ENCODE measurements at places on chromosomes 16 and 17.

- no peak for DNase-seq
Measured at GRCh38 chr17:41512546-41513167, 6.0 kb downstream of the KRT15 start.

DNA sequence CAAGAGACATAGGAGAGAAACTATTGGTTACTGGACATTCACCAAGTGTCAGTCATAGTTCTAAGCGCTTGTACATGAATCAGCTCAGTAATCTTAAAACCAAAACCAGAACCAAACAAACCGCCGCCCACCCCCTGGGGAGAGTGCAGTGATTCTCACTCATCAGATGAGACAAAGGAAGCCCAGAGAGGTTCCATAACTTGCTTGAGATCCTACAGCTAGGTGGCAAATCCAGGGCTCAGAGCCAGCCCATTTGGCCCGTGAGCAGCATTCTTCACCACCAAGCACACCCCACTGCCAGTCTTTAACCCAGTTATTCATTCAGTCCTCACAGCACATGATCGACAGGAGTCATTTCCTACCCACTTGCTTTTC, 37.2 kb upstream of the RGS9 start:
- DNase-seq, result peak; percentile 71

GRCh38 chr17:83012868-83013778, 66.3 kb upstream of the METRNL start:
- DNase-seq, result no peak

DNA sequence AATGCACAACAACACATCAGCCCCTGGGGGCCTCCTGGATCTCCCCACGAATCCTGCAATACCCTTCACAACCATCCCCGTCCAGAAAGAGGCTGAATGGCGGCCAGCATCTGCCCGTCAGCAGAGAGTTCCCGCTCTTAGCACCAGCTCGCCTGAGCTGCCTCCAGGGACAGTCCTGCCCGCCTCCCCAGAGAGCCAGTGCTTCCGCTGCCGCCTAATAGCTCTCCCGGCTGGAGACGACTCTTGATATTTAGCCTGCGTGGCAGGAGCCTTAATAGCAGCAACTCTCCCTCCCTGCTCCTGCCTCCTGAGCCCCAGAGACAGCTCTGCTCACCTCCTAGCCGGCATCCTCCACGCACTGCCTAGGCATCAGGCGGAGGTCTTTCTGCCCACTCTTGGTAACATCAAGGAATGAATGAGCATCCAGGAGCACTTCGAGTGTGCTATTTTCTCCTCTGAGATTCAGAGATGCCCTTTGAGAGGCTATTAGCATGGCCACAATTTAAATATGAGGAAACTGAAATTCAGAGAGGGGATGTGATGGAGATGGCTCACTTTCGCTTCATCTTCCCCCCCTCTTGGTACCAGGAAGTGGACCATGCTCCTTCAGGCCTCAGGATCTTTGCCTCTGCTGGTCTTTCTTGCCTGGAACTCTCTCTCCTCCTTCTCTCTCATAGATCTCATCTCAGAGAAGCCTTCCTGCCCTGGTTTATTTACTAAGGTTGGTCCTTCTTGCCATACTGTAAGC, 67.9 kb downstream of the RAI1 start:
- DNase-seq, result no peak

DNA sequence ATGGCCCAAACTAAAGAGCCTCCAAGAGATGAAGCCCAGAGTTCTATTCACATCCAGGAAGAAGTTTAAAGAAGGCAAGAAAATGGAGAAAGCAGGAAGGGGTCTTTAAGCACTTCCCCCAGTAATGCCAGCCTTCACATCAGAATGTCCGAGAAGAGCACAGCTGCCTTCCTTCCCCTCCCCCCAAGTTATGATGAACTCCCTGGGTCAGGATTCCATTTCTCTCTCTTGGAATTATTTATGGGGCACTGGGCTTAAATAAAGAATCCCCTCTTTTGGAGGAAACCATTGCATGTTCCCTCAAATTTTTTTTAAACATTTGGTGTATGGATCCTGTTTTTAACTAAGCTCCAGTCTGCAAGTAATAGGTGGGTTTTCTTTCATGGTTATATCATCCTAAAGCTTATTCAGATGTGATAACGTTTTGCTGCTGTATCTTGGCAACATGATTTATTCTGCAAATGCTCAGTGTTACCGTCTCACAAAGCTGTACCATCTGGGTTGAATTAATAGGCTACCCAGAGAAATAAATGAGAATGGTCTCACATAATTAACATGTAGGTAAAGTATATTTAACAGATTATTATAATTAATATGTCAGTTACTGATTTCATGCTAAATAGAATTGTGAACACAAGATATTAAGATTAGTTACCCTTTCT, 160.9 kb upstream of the TOX3 start:
- DNase-seq, result no peak

GRCh38 chr16:65608455-65608854, 486.6 kb upstream of the CDH11 start:
- DNase-seq, result no peak

DNA sequence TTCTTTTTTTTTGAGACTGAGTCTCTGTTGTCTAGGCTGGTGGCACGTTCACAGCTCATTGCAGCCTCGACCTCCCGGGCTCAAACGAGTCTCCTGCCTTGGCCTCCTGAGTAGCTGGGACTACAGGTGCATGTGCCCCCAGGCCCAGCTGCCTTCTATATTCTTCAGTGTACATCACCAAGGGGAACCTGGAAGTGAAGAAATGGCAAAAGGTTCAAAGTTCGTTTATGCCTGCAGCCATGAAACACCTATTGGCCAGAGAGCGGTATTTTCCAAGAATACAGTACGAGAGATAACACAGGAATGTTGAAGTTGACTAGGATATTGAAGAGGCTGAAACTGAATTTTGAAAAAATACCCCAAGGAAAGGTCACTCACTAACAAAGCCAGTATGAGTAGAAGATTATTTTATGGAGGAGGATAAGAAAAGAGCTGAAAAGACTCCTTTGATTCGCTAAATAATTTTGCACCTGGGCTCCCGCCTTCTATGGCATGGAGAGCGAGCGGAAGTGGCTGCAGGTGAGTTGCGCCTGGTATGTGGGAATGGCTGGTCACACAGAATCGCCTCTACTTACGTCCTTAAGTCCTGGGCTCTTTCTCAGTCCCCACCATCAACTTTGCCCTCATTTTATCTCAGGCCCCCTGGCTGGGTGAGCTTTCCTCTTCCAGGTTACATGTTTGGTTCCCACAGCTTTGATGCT, 9.8 kb downstream of the ST6GALNAC1 start:
- DNase-seq, result no peak

DNA sequence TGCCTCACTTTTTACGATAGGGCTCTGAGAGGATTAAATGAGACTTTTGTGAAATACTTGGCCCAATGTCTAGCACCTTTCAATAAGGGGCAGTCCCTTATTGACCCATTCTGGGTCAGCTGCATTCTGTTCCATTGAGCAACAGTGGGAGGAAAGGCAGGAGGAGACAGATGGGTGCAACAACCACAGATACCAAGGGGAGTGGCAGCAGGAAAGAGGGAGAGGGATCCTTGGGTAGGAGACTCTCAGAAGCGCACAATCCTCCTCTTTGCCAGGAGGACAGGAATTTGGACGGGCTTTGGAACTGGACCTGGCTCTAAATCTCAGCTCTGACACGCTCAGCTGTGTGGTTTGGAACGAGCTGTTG, 3.5 kb downstream of the PIPOX start:
- no peak for DNase-seq

GRCh38 chr16:72455743-72456659, 284.0 kb upstream of the PMFBP1 start:
- peak; percentile 82 for DNase-seq

DNA sequence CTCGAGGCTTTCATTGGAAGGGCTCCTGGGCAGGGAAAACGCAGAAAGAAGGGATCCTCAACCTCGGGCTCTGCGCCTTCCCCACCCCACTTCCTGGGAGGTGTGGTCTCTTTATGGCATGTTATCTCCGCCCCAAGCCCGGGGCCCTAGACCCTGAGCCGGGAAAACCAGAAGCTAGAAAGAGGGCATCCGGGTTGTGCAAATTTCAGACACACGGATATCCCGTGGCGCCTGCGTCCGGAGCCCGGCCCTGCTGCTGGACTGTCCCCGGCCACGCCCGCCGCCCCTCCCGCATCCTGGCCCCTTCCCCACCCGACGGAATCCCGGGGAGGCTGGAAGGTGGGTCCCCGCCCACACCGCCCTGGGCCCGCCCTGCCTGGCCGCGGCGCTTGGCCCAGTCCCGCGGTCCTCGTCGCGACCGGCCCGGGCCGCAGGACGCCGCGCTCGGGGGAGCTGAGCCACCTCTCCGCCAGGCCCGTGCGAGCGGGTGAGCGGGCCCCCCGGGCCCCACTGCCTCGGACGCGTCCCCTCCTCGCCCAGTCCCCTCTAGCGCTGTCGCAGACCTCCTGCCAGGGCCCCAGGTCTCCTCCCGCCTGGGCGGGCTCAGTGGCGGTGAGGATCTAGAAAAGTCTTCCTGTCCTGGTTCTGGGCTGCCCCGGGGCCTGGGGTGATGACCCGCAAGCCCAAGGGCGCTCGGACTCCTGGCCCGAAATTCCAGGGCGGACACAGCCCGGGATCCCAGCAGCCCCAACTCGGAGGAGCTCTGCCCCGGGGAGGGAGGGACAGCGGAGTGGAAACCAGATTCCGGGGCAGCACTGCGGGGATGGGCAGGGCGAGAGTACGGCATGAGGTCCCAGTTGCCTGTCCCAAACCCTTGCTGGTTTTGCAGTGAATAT, at the start of gene SLC16A5:
SLC16A5 (plus strand) TSS at position 397 of the 896 bp plus-strand sequence. CDS start 5,683 bp downstream, outside the sequence.
- peak; percentile 93 for DNase-seq

DNA sequence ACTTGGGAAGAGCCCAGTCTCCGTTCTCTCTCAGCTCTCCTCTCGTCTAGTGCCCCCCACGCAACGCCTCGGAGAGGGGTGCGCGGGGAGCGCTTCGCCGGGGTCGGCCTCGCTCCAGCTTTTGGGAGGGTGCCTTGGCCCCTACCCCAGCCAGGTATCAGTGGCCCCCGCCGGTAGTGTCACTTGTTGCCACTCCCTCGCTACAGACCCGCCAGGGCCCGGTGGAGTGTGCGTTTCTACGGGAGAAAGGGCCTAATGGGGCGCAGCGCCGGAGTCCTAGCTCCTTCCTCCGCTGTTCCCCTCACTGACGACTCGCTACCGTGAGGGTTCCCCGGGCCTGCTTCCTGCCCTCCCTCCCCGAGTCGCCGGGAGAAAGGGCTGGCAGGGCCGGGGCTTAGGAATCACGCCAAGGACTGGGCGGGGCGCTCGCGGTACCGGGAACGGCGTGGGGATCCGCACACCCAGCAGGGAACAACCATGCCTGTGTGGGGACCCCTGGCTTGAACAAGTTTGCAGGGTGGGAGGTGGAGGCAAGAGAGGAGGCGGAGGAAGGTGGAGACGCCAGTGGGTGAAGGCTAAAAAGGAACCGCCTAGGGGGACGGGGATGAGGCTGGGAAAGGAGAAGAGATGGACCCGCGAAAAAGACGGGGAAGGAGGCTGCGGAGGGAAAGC, 997 bp upstream of the CDH11 start:
- no peak for DNase-seq

GRCh38 chr17:81740395-81740961, 28.4 kb downstream of the SLC25A10 start:
- no peak for DNase-seq

DNA sequence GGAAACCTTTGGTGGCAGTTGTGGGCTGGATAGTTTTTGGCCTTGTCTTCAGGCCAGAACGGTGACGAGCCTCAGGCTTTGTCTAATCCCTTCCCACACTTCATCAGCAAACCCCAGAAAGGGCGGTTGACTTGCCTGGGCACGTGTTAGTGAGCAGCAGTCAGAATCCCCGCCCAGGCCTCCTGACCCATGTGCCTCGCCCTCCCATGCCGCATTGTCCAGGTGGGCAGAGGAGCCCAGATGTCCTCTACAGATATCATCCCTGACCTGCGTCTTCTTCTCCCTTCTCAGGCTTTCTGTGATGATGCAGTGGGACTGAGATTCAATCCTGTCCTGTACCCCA, 82.5 kb downstream of the OR1D5 start:
- DNase-seq, result no peak

- peak; percentile 69 for DNase-seq
Measured at GRCh38 chr17:48646183-48647102, 20.3 kb upstream of the HOXB9 start.

- DNase-seq, result no peak
Measured at GRCh38 chr17:58079300-58080033, 3.8 kb upstream of the DYNLL2 start.

- no peak for DNase-seq
Measured at GRCh38 chr17:61217878-61218437, 181.7 kb upstream of the TBX2 start.

All from HT-29 (cell line).